Muscle of arm (tissue), 14 donors: ENCODE measurements at places on chromosomes 3 and 15. TPM values are rescaled to one million over a fixed set of nuclear protein-coding genes. Genes with fewer than 3 reads are reported as not detected.

The ZIC4 gene
- polyA plus RNA-seq, result 8.3 TPM

The CCDC191 gene
- polyA plus RNA-seq, result not detected

DNA sequence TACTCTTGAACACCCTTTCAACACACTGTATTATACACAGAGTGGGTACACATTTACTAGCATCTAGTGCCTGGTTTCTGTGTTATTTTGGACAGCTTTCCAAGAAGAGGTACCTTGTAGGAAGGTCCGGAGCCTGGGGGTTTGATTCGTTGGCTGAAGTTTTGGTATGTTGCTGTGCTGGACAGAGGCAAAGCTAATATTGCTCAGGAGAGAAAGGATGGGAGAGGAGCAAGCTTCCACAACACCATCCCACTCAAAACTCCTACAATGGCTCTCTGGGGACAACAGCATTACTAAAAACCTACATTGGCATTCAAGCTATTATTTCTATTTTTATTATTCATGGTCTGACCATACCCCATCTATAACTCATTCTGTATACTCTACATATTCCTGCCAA is 1.1 kb upstream of the LYSMD2 start:
- no peak for DNase-seq

- DNase-seq, result no peak
Measured at GRCh38 chr3:23442598-23443383, 239.7 kb downstream of the UBE2E2 start.

GRCh38 chr15:98745650-98746374 is 97.5 kb downstream of the IGF1R start:
- no peak for DNase-seq
